Karpas-422 (cell line): ENCODE measurements at places on chromosomes 4 and X. TPM values are rescaled to one million over a fixed set of nuclear protein-coding genes. Genes with fewer than 3 reads are reported as not detected.

CT45A5 gene
- total RNA-seq, result not detected in 2 replicates

GRCh38 chr4:165489786-165490185, 111.0 kb downstream of the CPE start:
- no peak overlapping the region for H3K4me3 ChIP-seq
- H3K4me1 ChIP-seq, result no peaks in the 10 kb centered on the region
- no peak for DNase-seq
- no peaks in the 10 kb centered on the region for H3K36me3 ChIP-seq
- H3K27ac ChIP-seq, result no peak overlapping the region

DNA sequence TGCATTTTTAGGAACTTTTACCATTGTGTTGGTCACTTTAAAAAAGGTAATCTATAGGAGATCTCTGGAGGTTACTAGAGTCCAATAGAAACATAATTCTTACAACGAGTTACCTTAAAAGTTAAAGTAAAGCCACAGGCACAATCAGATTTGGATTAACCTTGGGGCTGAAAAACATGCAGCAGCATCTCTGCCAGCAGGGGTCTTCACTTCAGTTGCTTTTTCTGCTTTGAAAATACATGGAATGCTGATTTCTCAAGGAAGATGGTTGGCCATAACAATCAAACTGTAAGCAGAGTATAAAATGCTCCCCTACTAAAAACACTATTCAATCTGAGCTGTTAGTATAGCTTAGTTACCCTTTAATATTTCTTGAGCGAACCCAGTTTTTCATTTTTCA, 1072.3 kb upstream of the PCDH10 start:
- H3K27ac ChIP-seq, result no peak overlapping the region
- no peaks in the 10 kb centered on the region for H3K36me3 ChIP-seq
- H3K4me1 ChIP-seq, result peaks cover 4% of the 10 kb centered on the region; the same call in 1 of the 2 replicates
- H3K27me3 ChIP-seq, result no peaks in the 10 kb centered on the region
- H3K4me3 ChIP-seq, result no peak overlapping the region

DNA sequence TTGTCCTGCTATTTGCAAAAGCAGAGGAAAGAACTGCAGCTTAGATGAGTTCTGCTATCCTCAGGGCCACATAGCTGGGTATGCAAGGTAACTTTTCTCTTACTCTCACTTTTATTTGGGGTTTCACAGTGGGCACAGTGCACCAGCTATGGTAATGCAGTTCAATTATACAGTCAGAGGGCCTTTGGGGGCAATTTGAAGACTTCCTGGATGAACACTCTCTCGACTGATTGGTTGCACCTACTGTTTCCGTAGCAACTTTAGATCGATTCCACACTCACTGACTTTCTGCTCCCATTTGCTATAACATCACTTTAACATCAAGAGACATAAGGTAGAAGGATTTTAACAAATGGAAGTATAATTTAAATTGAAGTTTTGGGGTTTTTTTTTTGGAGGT, 128.6 kb downstream of the SLC39A8 start:
- no peak overlapping the region for H3K27ac ChIP-seq
- H3K4me3 ChIP-seq, result no peak overlapping the region
- H3K4me1 ChIP-seq, result no peaks in the 10 kb centered on the region
- no peaks in the 10 kb centered on the region for H3K36me3 ChIP-seq
